Hair follicle dermal papilla cell (primary cell): ENCODE measurements at places on chromosomes 13 and 19. TPM values are rescaled to one million over a fixed set of nuclear protein-coding genes. Genes with fewer than 3 reads are reported as not detected.

The MBD3L2 gene
- not detected in 2 replicates for total RNA-seq

The PSG6 gene
- total RNA-seq, result not detected in 2 replicates

The ZNF85 gene
- total RNA-seq, result 5.8 and 7.3 TPM in 2 replicates

The EFNA2 gene
- not detected in 2 replicates for total RNA-seq

The OR7D2 gene
- total RNA-seq, result not detected in 2 replicates

The OR10H1 gene
- not detected in 2 replicates for total RNA-seq

The APOC4 gene
- not detected in 2 replicates for total RNA-seq

The KLK15 gene
- total RNA-seq, result not detected in 2 replicates

The COL5A3 gene
- 37.6 and 67.5 TPM in 2 replicates for total RNA-seq

The WASF3 gene
- 14.7 and 15.9 TPM in 2 replicates for total RNA-seq

The PDX1 gene
- not detected in 2 replicates for total RNA-seq

The ZNF442 gene
- total RNA-seq, result 1.5 and 2.4 TPM in 2 replicates

The EDNRB gene
- 0.97 and 2.4 TPM in 2 replicates for total RNA-seq

The CD79A gene
- total RNA-seq, result 0.12 TPM in 1 of 2 replicates, not detected in the other

The LHB gene
- 0.49 and 0.61 TPM in 2 replicates for total RNA-seq

The NKPD1 gene
- total RNA-seq, result not detected in 2 replicates

The HIPK4 gene
- 0.12 and 0.49 TPM in 2 replicates for total RNA-seq

The FCAR gene
- total RNA-seq, result not detected in 2 replicates

The TLE6 gene
- total RNA-seq, result 1.1 and 2.3 TPM in 2 replicates

The SPACA4 gene
- total RNA-seq, result not detected in 2 replicates

The KL gene
- under 0.01 TPM in 2 replicates for total RNA-seq

The KLK13 gene
- total RNA-seq, result not detected in 2 replicates

The MYBPC2 gene
- not detected in 2 replicates for total RNA-seq

The CRX gene
- not detected in 2 replicates for total RNA-seq

The IFNL1 gene
- total RNA-seq, result not detected in 2 replicates

The PCDH9 gene
- total RNA-seq, result 3.9 and 5.7 TPM in 2 replicates

The LTBP4 gene
- total RNA-seq, result 32.6 and 35.1 TPM in 2 replicates

The LHFPL6 gene
- total RNA-seq, result 89.6 and 90.5 TPM in 2 replicates

The RRAS gene
- total RNA-seq, result 36.7 and 55.3 TPM in 2 replicates

The SIGLEC11 gene
- total RNA-seq, result not detected in 2 replicates

The LRCH1 gene
- total RNA-seq, result 11.5 and 12.5 TPM in 2 replicates

The GPATCH1 gene
- total RNA-seq, result 6.2 and 7.5 TPM in 2 replicates

The PEAK3 gene
- total RNA-seq, result under 0.01 TPM in 1 of 2 replicates, not detected in the other

The SKA3 gene
- total RNA-seq, result 15.3 and 18.2 TPM in 2 replicates

The CCDC70 gene
- total RNA-seq, result not detected in 2 replicates

The TEX26 gene
- total RNA-seq, result not detected in 2 replicates

The BAX gene
- total RNA-seq, result 66.0 and 84.5 TPM in 2 replicates

The MTUS2 gene
- total RNA-seq, result 5.5 and 7.4 TPM in 2 replicates

The IGFL1 gene
- not detected in 2 replicates for total RNA-seq

The EID2 gene
- 9.0 and 9.2 TPM in 2 replicates for total RNA-seq

The LGI4 gene
- total RNA-seq, result 1.2 and 1.3 TPM in 2 replicates

The UBE2L5 gene
- 0.85 TPM in 1 of 2 replicates, not detected in the other for total RNA-seq
